ENCODE measurements at places on chromosomes 6 and 20. TPM values are rescaled to one million over a fixed set of nuclear protein-coding genes. Genes with fewer than 3 reads are reported as not detected.

- H3K36me3 ChIP-seq: peaks cover 6% of the 10 kb centered on the region
- peaks cover 47% of the 10 kb centered on the region for H3K27me3 ChIP-seq
These were observed 3.4 kb downstream of the NKX2-4 start for GRCh38 chr20:21393816-21394519.

DNA sequence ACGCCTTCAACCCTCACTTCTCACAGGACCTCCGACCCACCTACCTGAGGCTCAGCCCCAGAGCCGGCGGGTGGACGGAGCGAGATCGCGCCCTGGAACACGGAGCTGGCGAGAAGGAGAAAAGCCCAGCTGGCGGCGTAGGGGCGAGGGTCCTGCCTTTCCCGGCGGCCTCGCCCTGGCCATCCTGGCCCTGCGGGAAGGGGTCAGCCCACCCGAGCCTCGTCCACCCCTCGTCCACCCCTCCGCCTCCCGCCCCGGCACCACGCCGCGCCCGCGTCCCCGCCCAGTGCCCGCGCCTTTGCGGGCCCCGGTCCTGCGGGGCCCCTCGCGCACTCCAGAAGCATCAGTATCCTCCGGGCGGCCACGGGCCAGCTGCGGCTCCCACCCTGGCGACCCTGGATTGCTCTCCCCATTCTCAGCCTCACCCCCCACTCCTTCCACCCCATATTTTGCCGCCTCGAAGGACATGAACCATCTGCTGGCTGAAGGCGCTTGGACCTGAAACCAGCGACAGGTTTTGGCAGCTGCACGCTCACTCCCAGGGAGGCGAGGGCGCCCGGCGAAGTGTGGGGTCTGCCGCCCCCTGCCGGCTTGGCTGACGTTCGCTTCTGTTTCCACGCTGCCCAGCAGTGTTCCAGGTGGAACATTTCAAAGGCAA is 65.1 kb downstream of the PLG start:
- DNase-seq: peak; percentile 30
- no peak overlapping the region for H3K27ac ChIP-seq
- no peaks in the 10 kb centered on the region for H3K36me3 ChIP-seq
- peaks cover 10% of the 10 kb centered on the region for H3K27me3 ChIP-seq

GRCh38 chr6:3352678-3353077 is 93.9 kb downstream of the PSMG4 start:
- DNase-seq: no peak
- peaks cover 2% of the 10 kb centered on the region for H3K27me3 ChIP-seq
- no peaks in the 10 kb centered on the region for H3K36me3 ChIP-seq
- H3K4me1 ChIP-seq: peaks cover 22% of the 10 kb centered on the region

DNA sequence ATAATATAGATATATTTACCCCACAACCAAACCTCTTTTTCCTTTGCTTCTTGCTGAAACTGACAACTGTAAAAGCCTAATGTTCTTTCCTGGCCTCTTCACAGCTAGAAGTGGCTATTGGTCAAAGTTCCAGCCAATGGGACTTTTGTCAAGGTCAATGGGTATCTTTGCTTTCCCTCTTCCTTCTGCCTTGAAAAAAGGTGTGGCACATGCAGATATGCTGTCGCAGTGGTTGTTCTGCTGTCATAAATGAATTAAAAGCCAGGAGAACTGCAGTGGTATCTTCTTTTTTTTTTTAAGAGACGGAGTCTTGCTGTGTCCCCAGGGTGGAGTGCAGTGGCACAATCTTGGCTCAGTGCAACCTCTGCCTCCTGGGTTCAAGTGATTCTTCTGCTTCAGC is 29.9 kb downstream of the MAN1A1 start:
- H3K4me1 ChIP-seq: peaks cover 11% of the 10 kb centered on the region
- no peak for DNase-seq
- no peak overlapping the region for H3K4me3 ChIP-seq
- H3K27me3 ChIP-seq: no peaks in the 10 kb centered on the region

- H3K27me3 ChIP-seq: no peaks in the 10 kb centered on the region
- H3K27ac ChIP-seq: no peak overlapping the region
- H3K36me3 ChIP-seq: no peaks in the 10 kb centered on the region
- no peaks in the 10 kb centered on the region for H3K4me1 ChIP-seq
- DNase-seq: no peak
- no peak overlapping the region for H3K4me3 ChIP-seq
These were observed 130.7 kb downstream of the DLL1 start for GRCh38 chr6:170160031-170160627.

Gene CDH26
- polyA plus RNA-seq: 0.31 TPM

Gene CALHM5
- polyA plus RNA-seq: not detected

Gene DIDO1
- 47.8 TPM for polyA plus RNA-seq

Gene NDUFAF4
- 88.7 TPM for polyA plus RNA-seq

Gene SLC17A1
- not detected for polyA plus RNA-seq

Gene TXLNB
- 0.16 TPM for polyA plus RNA-seq

Measured in CD4-positive, CD25-positive, alpha-beta regulatory T cell (primary cell).